ENCODE measurements at places on chromosomes 3 and 15.

- DNase-seq, result peak; percentile 40
Measured at GRCh38 chr3:13650210-13651056, 101.5 kb downstream of the FBLN2 start.

GRCh38 chr3:180253283-180253682 lies 216.5 kb upstream of the PEX5L start:
- DNase-seq, result no peak

DNA sequence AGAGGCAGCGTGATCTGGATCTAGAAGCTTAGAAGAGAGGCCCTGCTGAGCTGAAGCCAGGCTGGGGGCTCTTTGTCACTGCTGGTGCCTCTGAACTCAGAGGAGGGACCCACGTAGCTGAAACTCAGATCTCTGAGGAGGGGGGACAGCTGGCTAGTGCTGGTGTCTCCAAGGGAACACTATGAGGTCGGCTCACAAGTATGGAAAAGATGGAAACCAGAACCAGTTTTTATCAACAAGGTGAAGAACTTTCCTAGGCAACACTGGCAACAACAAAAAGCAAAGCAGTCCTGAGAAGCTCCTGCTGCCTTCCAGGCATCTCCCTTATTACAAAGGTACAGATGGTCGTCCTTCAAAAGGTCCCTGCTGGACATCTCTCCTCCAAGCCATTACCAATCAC lies 27.0 kb upstream of the FSTL1 start:
- no peak for DNase-seq

DNA sequence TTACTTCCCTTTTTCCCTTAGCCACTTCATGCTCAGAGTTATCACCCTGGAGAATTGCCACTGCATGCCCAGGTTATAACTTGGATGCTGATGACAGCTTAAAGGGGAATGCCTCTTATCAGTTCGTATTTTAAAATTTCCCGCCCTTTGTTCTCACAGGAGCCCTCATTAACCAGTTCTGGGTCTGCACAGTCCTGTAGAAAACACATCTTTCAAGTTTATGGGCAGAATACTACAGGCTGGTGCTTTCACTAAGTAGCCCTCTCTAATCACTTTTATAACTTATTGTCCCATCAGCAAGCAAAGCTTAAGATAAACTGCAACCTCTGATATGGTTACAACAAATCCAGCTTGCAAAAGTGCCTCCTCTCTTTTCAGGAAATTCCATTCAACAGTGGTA lies 587.3 kb upstream of the UBE2E2 start:
- no peak for DNase-seq

DNA sequence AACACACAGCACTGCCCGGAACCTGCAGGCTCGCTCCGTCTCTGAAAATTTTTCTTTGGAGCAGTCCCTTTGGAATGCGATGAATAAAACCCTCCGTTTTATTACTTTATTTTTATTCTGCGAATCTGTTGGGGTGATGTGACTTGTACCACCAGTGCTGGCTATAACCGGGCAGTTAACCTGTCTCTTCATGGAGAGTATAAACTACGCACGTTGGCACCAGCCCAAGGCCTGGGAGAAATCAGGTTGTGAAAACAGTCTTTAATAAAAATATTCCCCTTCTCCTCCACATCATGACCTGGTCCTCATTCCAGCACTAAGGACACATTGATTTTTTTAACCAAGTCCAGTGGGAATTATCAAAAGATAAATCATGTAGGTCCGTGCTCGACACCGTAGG lies 116.8 kb downstream of the WNT5A start:
- DNase-seq, result no peak

DNA sequence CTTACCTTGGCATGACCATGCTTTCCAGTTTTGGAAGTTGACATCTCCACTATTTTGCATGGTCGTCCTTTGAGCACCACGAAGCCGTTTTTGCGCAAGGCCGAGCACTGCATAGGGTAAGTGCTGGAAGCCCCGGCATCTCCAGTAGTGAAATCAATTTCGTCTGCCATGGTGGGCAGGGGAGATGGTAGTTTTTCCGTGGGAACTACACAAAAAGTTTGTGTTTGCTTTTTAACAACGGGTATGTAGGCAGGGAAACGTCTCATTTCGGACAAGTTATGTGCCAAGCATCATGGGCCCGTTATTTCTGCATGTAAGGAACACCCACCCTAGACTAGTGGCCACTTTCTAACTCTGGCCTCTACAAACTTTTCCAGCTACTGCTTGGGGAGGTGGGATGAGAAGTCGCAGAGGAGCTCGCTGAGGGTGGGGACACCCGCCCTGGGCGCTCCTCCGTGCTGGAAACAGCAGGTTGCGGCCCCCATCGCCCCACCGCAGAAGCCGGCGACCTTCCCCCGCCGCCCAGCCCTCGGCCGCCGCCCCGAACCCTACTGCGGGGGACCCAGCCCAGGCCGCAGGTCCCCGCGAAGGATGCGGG lies 701 bp downstream of the EIF5A2 start:
- DNase-seq, result no peak

DNA sequence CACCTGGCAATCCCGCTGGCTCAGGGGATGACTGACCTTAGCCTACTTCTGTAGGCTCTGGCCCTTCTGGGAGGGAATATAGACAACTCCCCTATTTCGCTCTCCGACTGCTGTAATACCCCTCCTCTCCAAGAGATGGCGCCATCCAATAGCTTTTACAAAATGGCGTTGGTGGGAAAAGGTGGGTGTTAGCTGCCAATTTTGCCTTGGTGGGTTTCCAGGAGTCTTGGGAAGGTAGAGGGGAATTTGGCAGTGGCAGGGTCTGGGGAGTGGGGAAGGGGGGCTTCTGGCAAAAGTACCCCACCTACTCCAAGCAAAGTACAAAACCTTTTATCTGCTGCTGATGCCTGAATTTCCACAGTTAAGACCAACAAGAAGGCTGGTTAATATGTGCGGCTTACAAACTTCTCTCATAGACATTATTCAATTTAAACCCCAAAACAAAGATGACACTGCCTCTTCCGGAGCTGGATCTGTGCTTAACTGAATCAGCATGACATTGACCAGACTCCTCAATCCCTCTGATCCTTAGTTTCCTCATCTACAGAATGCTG lies 62.1 kb downstream of the RASGRF1 start:
- peak; percentile 53 for DNase-seq

GRCh38 chr3:188362405-188362831 lies 208.5 kb downstream of the LPP start:
- DNase-seq, result peak; percentile 91

- no peak for DNase-seq
Measured at GRCh38 chr15:82855286-82856100, 46.1 kb downstream of the WHAMM start.

DNA sequence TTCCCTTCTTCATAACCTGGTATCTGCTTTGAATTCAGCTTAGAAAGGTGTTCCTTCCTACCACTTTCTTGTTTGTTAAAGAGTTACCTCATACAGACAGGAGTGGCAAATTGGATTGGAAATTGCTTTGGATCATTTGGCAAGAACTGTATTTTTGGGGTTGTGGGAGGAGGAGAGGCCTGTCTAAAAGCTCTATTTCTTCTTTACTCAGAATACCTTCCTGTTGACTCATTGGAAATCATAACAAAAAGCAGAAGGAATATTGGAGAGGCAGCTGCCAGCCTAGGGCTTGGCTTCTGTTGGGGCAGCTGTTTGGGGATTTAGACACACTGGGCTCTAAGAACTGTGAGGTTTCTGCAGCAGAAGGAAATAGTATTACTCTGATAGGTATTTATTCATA lies 14.2 kb downstream of the IQGAP1 start:
- peak; percentile 76 for DNase-seq

DNA sequence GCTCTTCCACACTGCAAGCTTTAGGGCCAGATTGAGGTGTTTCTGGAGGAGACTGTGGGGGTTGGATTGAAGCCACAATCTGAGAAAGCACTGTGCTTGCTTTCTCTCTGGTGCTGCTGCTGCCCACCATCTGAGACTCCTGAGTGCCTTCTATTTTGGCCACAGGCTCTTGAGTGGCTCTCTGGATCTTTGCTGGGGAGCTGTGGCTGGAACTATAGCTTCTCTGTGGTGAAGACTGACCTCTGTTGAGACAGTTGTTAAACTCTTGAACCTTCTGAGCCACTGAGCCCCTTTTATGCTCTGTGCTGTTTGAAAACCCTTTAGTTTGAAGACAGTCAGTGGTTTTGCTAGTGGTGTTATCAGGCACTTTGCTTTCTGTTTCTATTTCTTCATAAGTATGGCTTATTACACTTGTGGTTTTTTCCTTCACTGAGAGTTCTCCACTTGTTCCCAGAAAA lies 108.7 kb upstream of the TSPAN3 start:
- no peak for DNase-seq

DNA sequence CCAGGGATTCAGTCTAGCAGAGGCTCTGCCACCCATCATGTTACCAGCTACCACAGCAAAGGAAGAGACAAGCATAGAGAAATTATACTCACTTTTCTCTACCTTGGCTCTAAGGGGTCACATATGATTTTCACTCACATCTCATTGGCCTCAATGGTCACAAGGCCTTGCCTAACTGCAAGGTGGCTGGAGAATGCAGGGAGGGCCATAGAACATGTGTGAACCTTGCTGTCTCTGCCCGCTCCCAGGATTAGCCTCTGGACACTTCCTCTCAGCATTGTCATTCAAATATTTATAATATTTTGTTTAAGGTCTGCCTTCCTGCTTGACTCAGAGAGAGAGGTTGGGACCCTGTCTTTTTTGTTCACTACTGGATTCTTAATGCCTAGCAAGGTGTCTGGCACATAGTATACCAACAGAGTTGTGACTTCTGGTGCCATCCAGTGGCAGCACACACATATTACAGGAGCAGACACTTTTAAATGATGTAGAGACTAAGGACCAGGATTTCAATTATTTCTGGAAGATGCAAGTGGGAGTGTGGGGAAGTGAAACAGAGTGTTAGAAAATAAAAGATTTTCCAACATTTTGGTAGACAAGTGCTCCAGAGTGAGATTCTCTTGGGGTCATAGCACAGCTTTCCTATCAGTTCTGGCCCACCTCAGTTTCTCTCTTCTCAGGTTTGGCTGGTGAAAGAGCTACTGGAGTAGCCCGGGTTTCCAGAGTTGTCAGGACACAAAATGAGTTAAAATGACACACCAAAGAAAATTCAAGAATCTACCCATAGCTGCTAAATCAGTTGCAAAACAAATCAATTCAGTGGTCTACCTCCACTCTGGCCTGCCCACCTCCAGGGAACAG lies 119.0 kb upstream of the RASGRP1 start:
- DNase-seq, result peak; percentile 63

DNA sequence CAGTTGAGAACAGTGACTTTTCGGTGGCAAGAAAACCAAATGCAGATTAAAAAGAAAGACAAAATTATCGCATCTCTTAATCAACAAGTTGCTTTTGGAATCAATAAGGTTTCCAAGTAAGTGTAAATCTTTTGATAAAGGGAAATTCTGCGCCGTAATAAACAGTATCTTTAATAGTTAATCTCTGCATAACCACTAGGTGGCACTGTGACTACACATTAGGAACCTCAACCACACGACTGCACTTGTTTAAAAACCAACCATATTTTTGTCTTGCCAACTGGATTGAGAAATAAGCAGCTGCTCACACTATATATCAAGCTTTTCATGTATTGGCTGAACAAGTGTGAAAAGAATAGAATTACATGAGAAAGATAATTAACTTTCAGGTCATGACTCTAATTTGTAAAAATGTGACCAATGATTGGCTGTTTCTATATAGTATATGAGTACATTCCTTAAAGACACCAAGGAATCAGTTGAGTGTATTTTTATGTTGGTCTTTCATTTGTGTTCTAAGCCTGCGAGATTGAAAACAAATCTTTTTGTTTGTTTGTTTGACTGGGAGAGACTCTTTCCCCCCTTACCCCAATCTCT lies 72.7 kb downstream of the DZIP3 start:
- DNase-seq, result peak; percentile 76

GRCh38 chr3:9185701-9186100 lies 63.7 kb downstream of the SRGAP3 start:
- DNase-seq, result no peak

DNA sequence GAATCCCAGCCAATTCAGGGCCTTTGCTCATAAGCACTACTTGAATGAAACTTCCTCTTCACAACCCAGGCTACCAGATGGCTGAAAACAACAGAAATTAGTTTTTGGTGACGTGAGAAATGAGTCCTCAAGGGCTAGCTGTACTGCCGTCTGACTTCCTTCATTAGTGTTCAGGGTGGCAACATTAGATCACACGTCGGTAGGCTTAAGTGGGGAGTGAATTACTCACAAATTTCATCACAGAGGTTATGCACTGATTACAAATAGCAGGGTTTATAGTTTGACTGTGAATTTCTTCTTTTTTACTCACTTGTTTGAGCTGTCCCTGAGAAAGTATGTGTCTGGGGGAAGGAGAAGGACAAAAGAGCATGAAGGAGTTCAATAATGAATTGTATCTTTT lies 397.2 kb downstream of the GAP43 start:
- DNase-seq, result no peak

DNA sequence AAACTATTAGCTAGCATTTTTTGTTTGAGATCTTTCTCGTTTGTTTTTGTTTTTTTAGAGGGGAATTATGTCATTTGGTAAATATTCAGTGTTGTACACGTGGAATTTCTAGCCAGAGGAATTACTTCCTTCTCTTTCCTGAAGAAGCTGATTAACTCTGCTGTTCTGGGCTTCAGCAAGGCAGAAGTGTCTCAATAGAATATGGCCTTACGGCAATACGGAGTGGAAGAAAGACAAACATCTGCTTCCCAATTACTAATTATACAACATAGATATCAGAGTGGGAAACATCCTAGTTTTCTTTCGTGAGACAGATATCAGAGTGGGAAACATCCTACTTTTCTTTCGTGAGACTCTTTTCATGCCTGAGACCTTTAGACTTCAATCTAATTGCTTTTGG lies 11.9 kb downstream of the P3H2 start:
- no peak for DNase-seq

DNA sequence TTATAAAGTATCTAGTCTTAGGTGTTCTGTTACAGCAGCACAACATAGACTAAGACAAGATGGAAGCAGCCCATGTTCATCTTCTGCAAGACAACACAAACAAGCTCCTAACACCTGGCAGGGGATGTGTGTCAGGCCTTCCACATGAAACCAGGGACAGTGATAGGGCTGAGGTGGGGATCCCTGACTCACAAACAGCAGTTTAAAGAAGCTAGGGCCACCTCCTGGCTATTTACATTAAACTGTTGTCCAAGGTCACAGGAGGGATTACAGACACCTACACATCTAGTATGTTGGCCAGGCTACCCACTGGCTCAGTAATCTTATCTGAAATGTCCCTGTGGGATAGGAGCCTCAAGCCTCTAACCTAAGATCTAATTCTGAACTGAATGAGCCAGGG lies 211.3 kb downstream of the MINAR1 start:
- no peak for DNase-seq

- DNase-seq, result peak; percentile 66
Measured at GRCh38 chr15:35874260-35874905, 328.4 kb upstream of the DPH6 start.
